Brain pericyte (primary cell): ENCODE measurements at places on chromosomes 6 and 20.
A peak's percentile ranks its signal among the peaks of the same experiment; 100 is the strongest.

- DNase-seq, result no peak
These were observed 37.0 kb downstream of the FOXO3 start for GRCh38 chr6:108597572-108598304.

DNA sequence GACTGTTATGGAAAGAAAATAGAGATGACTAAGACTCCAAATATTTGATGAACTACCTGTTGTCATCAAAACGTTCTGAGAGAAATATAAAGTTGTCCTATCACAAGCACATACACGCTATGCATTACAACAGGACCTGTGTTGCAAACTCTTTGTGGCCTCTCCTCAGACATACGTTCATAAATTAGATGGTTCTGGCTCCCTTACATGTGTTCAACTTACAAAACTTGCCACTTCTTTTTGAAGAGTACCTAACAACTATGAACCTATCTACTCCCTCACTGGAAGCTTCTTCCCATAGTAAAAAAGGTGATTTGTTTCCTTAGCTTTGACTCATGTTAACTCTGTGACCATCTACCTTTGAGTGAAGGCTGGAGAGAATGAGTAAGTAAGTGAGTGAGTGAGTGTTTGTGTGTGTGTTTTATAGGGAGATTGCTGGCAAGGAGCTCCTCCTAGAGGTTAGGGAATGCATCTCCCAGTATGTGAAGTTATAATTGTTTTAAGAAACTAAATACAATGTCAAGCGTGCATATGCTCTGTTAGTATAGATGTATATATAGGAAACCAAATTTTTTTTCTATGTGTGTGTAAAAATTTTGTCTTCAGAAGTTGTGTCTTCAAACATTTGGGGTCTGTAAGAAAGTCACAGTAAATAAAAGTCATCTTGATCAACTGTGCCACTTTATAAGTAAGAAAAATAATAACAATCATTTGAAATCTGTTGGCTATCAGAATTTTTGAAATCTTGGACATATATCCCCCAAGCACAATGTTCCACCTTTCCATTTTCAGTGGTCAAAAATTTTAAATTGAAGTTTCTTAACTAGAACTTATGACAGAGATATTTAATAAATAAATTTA is 1211.1 kb upstream of the GJE1 start:
- peak; percentile 59 for DNase-seq

GRCh38 chr6:142821164-142821716 is 123.7 kb downstream of the HIVEP2 start:
- DNase-seq, result no peak

DNA sequence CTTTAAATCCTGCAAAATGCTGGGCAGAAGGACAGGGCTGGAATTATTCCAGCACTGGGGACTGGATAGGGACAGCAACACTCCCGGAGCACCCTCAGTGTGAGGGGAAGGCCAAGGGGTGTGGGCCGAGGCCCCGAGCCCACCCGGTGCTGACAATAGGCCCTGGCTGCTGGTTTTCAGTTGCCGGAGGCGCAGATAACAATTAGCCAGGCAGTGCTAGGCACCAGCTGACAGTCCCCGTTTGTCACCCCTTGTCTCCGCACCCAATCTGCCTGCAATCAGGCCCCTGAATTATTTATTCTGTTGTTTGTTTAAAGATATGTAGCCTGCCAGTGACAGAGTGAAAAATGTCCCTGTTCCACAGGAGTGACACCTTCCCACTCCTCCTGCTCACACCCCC is 120.0 kb downstream of the GRM4 start:
- no peak for DNase-seq

GRCh38 chr6:12875051-12875450 is 158.5 kb downstream of the PHACTR1 start:
- no peak for DNase-seq
